ENCODE measurements at places on chromosomes 4 and X.

- DNase-seq = no peak
These were observed 15.5 kb downstream of the P2RY8 start for GRCh38 chrX:1521459-1521956.

GRCh38 chr4:168713253-168713652 is 216.4 kb downstream of the PALLD start:
- no peak for DNase-seq

DNA sequence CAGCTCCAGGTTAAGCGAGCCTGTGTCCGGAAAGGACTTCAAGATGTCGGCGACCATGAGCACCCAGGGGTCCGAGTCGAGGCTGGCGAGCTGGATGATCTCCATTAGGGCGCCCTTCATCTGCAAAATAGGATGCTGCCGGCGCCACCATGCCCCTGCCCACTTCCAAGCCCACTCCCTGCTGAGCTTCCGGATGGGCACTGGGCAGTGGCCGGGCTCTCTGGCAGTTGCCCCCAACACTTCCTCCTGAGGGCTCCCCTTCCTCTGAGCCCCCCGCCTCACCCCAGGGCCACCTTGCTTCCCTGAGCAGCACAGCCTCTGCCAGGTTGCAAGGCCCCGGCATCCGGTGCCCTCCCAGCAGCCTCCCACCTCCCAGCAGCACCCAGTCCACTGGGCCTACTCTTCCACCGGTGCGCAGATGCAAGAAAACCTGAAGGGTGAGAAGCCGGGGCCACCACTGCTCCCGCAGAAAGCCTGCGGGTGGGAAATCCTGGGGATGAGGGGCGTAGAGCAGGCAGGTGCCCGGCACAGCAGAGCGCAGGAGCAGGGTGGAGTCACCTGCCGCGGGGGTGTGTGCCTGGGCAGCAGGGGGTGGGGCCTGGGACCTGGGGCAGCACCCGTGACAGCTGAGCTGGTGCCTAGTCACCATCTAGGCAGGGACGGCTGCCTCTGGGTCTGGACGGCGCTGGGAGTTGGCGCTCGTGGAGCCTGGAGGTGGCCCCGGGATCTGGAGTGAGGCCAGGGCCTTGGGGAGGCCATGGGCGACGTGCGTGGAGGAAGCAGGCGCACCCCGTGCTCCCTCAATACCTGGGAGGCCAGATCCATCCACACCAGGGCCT is 17.0 kb downstream of the NELFA start:
- DNase-seq = no peak

- no peak for DNase-seq
These were observed 27.7 kb upstream of the PROM1 start for GRCh38 chr4:16111533-16111932.

- DNase-seq = no peak
These were observed 104.6 kb downstream of the DTHD1 start for GRCh38 chr4:36385951-36386571.

DNA sequence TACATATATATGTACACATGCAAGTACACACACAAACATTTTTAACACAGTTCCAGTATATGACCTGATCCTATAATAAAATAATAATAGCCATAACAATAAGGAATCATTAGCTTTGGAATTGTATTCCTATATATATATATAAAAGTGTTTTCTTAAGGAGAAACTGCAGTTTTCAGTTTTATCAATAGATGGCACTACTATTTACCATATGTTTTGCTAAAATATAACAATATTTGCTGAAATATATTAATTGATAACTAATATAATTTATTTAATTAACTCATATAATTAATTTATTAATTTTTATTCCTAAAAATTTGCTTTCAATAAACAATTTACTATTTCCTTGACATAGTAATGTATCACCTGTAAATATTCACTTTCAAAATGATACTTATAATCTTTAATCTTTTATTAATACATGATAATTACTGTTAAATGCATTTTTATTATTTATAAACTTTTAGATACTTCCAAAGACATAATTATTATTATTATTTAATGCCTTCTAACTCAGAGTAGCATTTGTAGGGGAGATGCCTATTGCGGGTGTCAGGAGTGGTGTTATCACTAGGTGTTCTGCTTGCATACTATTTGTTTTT is 599.5 kb downstream of the FSTL5 start:
- DNase-seq = no peak

DNA sequence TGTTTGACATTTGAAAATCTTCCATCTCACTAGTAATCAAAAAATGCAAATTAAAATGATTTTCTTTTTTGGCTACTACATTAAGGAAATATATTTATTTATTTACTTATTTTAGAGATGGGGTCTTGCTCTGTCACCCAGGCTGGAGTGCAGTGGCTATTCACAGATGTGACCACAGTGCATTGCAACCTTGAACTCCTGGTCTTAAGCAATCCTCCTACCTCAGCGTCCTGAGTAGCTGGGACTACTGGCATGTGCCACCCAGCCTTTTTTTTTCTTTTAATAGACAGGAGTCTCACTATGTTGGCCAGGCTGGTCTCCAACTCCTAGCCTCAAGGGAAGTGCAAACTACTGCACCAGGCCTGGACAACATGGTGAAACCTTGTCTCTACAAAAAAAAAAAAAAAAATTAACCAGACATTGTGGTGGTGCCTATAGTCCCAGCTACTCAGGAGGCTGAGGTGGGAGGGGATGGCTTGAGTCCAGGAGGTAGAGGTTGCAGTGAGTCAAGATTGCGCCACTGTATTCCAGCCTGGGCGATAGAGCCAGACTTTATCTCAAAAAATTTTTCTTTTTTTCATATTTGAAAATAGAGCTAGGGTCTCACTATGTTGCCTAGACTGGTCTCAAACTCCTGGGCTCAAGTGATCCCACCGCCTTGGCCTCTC is 4.4 kb upstream of the SMIM14 start:
- no peak for DNase-seq

DNA sequence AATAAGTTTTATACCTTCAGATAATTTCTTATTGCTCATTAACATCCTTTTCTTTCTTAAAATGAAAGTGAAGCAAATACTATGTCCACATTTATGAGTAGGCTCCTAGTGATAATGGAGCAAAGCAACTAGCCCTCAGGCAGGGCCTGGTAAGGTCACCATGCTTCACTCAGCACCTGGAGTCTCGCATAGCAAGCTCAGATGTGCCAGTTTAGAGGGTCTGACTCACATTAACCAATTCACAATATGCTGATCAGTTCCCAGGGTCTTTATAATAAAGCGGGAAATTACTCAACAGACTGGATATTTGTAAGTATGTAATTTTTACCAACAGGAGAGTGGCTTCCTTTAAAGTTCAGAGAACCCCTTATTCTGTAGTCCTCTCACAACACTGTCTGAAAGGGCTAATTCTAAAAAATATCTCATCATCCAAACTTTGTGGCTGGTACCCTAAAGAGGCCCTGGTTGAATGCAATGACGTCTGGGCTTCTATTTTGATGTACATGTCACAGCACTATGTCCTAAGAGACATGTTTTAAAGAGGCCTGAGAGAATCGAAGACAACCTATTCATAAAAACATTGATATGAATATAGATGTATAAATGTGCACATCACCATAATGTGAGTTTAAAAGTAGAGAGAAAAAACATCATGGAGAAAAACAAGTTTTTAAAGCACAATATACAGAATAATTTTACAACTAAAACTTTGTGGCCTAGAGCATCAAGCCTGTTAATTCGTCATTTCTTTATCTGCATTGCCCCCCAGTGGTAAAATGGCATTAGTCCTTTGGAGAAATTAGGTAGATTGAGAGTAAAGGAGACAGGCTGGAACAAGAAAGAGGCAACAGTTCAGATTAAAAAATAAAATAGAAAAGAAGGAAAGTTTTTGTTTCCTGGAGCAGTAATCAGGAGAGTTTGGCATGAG is 44.3 kb downstream of the IL21 start:
- DNase-seq = peak; percentile 8

- DNase-seq = no peak
These were observed 1.3 kb upstream of the CITED1 start for GRCh38 chrX:72306851-72307645.

GRCh38 chr4:154614306-154614705 is 1.9 kb upstream of the FGG start:
- no peak for DNase-seq

DNA sequence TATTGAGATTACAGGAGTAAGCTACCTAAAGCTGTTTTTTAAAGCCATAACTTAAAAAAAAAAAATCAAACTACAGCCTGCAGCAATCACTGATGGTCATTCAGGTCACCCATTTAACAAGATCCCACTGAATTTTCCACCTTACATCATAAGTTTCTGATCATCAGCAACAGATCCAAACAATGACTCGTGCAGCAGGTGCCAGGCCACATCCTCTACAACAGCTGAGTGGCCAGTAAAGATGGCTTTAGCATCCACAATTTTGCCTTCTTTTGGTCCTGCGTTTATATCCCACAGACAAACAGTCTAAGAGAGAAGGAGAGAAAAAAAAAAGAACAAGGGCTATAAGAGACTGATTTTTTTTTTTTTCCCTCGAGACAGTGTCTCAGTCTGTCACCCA is 16.6 kb downstream of the RBBP7 start:
- no peak for DNase-seq

DNA sequence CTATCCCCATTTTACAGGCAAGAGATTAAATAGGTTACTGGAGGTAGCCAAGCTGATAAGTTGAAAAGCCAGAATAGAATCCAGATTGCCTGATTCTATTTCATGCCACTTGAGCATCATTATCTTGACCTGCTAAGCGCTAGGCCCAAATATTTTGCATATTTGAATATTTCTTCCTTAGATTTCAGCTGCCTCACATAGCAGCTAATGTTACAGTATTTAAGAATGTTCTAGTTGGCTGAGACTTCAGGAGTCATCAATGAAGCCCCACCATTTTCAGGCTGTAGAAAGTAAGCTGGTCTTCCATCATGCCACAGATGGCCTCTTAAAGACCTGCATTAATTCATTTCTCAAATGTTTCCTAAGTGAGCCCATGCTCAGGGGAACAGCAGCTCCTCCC is 121.4 kb downstream of the SHROOM3 start:
- no peak for DNase-seq

- no peak for DNase-seq
These were observed 106.1 kb downstream of the GALNTL6 start for GRCh38 chr4:171919314-171919713.

- DNase-seq = no peak
These were observed 44.4 kb downstream of the BBS12 start for GRCh38 chr4:122776916-122777315.

Measured in left renal pelvis (tissue), 4 donors.